ENCODE measurements at places on chromosomes 6 and 20. TPM values are rescaled to one million over a fixed set of nuclear protein-coding genes. Genes with fewer than 3 reads are reported as not detected.

- DNase-seq: peak; percentile 4
These were observed 800.1 kb upstream of the CITED2 start for GRCh38 chr6:140174524-140174923.

Gene EPPIN
- total RNA-seq: not detected

Gene CNR1
- total RNA-seq: 0.31 TPM

DNA sequence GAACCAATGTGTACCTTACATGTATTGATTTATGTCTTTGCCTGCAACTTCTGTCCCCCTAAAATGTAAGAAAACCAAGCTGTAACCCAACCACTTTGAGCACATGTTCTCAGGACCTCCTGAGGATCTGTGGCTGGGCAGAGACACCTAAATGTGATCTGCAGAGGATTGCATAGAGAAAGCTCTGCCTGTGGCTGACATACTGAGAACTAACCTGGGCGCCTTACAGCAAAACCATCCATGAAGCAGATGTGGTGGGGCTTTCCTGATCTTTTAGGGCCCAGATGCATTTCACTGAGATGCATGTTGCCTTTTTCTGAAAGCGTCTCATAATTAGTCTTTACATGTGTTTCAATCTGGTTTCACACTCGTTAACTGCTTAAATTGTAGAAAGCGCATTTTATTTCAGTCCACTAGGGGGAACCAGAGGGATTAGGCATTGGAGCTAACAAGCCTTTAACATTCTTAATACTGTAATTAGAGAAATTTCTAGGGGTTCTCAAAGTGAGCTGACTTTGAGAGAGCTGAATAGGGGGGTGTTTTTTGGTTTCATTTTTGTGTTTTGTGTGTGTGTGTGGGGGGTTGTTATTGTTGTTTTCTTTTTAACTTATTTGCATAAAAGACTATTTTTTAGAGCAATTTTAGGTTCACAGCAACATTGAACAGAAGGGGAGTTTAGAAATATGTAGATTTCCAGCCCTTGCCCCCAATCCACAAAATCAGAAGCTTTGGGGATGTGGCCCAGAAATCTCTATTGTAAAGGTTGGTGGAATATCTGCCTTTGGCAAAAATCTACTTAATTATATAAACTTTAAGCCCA lies 50.9 kb upstream of the FAM184A start:
- DNase-seq: peak; percentile 46

DNA sequence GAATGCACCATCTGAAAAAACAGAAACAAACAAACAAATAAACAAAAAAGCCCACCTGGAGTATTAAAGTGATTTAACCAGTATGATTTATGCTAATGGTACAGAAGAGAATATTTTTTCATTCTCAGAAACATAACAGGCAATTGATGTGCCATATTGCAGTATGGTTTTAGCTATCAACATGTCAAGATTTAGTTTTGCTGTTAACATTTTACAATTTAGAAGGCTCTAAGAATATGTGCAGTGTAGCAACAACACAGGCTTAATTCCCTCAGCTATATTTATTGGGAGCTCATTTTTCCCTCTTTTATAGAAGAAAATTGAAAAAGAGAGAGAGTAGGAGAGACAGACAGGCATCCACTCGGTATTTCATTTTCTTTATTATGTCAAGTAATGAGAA lies 1022.7 kb upstream of the CITED2 start:
- DNase-seq: no peak

Gene HLA-DQA1
- 6.9 TPM for total RNA-seq

Gene PTK6
- total RNA-seq: 15.9 TPM

- DNase-seq: no peak
These were observed 15.3 kb upstream of the ANGPT4 start for GRCh38 chr20:931401-931800.

- no peak for DNase-seq
These were observed 200.0 kb downstream of the LY86 start for GRCh38 chr6:6788394-6789032.

Gene TAF8
- total RNA-seq: 32.6 TPM

- no peak for DNase-seq
These were observed 447.8 kb upstream of the BTBD3 start for GRCh38 chr20:11469795-11470435.

DNA sequence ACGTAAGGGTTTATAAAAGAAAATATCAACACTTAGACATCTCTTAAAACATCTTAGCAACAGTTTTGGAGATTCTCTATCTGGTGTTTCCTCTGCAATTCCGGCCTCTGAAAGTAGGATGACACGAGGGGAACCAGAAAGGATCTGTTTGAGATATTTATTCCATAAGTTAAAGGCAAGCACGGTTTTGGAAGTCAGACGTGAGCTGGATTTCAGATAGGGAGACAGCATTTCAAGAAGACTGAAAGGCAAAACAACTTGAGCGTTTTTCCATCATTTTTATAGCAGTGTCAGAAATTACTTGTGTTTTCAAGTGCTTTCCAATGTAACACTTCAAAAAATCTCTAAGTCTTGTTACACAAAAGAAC lies 52.9 kb upstream of the BTN3A2 start:
- no peak for DNase-seq

- no peak for DNase-seq
These were observed 15.9 kb upstream of the ENTPD6 start for GRCh38 chr20:25179439-25180089.

DNA sequence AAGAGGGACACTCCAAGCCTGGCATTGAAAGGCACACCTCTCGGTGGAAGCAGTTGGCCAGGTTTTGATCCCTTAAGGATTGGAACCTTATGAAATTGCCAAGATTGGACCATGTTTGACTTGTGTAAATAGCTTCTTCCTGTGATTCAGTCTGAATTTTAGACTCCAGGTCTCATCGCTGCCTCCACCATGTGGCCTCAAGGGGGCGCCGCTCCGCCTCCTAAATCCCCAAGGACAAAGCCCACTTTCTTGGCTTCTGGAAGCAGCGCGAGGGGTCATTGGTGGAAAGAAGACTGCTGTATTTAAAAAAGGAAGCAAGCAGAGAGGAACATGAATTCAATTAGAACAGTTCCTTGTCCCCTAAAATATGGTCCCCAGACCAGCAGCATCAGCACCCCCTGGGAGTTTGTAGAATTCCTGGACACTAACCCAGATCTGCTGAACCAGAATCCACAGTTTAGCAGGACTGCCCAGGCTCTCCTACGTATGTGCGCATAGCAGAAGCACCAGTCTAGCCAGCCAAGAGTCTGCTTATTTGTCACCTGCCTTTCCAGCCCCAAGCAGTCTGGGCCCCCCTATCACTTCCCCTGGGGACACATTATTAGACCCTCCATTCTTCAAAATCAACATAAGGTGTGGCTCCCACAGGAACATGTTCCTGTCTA lies 108.5 kb downstream of the LY86 start:
- peak; percentile 55 for DNase-seq

DNA sequence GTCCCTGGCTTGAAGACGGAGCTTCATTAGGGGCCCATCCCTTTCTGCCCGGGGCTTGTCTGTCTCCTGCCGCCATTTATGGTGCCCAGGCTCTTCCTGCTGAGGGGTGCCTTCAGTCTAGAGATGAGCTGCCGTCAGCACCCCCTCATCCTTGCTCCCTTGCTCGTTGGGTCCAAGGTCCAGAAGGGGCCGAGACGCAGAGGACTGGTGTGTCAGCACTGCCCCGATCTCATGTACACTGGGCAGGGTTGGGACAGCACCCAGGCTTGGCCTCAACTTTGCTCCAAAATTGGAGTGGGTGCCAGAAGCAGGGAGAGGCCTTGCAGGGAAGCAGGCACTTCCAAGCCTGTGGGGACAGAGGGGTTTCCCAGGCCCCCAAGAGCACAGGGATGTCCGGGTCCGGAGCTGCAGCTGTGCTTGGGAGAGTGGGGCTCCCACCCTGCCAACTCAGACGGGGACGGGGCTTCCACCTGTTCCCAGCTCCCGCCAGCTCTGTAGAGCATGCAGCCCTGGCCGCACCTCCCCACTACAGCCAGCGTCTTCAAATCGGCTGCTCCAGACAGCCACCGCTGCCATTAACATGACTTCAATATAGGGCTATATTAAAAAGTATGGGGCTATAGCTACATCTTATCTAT lies 488.8 kb downstream of the TENT5A start:
- no peak for DNase-seq

- DNase-seq: no peak
These were observed 1.7 kb downstream of the ULBP1 start for GRCh38 chr6:149965194-149966020.

DNA sequence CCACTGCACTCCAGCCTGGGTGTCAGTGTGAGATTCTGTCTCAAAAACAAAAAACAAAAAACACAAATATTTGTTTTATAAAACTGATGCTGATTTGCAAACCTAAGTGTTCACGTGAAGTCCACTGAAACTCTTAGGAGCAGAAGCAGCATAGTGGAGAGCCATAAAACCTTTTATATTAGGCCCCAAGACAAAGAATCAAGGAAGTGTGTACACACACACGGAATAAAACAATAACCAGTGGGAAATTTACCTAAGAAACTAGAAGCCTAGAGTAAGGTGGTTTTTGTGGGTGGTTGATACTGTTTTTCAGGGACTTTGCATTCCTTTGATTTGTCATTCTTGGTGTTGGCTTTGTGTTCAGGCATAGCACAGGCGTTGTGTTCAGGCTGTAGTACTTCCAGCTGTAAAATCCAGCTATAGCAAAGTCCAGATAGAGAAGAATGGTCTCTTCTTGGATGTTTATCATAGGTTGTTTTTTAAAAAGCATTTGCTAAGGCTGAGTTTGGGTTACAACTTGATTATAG lies 61.3 kb downstream of the ATRN start:
- no peak for DNase-seq

Gene LTB
- total RNA-seq: 0.44 TPM

DNA sequence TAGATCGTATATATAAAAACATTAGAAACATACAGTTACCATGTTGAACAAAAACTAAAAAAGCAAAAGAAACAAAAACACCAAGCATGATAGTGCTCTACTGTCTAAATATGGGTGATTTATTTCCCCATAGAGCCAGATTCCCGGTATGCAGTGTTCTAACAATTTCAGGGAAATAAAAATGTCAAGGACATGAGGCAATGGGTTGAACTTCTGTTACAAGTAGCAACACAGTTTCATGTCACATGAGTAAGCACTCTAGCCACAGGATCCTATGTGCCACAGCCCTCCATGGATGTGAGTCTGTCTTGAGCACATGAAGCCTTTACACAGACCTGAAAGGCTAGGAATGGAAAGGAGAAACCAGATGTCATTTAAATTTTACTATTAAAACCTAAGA lies 96.0 kb downstream of the MAP3K5 start:
- DNase-seq: no peak

GRCh38 chr6:30882204-30882758 lies 2.0 kb upstream of the DDR1 start:
- DNase-seq: no peak

DNA sequence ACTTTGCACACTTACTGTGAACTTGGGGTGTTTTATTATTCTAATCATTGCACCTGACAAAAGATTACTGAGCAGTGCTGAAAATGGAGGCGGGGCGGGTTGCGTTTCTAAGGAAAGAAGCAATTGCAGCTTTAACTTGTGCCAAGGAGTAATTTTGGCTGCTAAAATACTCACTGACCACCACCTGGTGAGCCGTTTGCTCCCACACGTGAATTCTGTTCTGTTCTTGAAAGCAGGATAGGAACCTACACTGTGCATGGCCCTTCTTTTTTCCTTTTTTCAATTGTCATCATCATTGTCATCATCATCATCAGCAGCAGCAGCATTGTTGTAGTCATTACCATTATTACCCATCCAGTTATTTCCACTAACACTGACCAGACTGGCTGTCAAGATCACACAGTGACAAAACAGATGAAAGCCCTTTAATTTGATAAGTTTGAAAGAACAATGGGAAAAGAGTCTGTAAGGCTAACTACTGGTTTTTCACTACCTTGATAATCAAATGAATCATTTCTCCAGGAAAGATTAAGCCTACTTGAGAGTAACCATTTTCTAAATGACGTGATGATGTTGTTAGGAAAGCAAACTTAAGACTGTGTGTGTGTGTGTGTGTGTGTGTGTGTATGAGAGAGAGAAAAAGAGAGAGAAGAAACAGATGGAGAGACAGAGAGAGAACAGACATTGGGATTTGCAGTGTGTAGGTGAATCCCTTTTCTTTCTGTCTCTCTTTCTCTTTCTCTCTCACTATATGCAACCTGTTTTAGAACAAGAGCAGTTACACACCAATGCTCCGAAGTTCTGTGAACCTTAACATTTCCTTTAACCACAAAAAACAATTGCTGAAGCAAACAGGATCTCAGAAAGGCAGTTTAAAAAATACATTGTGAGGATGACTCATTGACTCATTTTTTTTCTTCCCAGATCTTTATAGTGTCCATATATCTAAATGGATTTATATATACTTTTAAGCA lies 3.8 kb downstream of the RIPOR2 start:
- no peak for DNase-seq

Gene PPP1R14C
- total RNA-seq: 3.6 TPM

Gene RCAN2
- 2.2 TPM for total RNA-seq

DNA sequence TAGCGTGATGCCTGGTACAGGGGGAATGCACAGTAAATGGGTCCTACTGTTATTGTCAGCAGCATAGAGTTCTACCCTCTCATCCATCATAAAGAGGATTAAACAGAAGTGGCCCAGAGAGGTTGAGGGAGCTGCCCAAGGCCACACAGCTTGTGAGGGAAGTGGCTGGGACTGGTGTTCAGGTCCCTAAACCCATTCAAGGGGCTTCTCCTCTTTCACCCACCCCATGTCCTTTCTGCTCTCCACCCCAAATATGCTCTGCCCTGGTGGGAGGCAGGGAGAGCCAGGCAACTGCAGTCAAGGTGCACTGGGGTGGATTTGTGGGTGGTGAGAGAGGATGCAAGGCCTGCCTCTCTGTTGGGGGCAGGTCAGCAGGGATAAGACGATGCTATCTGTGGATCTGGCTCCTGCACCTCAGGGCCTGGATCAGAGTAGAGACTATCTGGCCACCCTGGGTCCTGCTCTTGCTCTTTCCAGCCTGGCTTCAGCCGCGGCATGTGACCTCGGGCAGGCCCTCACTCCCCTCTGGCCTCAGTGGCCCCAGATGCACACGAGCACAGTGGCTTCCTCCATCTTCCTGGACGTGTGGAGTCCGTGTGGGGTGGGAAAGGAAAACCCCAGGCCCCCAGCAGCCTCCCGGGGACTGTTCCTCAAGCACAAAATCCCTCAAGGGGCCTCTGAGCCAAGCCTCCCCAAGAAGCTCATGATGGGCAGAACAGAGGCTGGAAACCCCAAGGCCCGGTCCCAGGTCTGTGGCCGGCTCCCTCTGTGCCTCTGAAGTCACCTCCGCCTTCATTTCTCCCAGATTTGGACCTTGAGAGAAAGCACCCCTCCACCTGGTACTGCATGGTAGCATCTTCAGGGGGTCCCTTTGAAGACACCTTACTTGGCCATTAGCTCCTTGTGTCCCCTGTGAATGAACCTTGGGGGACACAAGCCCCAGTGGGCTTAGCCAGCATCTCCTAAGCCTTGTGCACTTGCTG lies 3.4 kb upstream of the BPIFB6 start:
- DNase-seq: no peak

Gene EMILIN3
- total RNA-seq: not detected

GRCh38 chr6:142900227-142900971 lies 44.6 kb downstream of the HIVEP2 start:
- DNase-seq: no peak

GRCh38 chr20:41818369-41818768 lies 200.2 kb upstream of the CHD6 start:
- DNase-seq: no peak
